ENCODE measurements at places on chromosomes 12 and 14.

DNA sequence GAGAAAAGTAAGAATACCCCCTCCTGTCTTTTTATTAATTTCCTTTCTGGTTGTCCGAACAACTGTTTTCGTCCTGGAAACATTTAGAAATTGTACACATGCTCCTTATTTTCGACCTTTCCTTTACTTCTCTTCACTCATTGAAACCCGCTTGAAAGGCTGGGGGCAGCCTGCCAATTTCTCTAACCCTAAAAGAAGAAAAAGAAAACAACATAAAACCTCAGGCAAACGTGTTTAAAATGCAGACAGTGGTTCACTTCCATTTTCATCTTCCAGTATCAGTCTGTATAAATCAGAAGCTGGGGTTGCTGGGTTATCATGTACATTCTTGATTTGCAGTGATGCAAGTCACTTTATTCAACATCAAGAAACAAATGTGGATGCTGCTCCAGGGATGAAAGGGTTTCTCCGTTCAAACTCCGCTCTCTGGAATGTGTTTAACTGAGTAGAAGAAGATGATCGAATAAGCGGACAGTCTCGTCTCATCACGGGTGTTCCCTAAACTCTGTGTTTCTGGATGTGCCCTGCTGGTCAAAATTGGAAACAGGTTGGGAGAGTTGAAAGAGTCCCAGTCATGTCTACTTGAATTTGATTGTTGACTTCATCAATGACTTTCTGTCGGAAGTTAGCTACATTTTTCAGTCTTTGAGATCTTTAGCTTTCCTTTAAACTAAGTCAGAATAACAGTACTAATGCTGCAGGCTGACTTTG is 1042.2 kb downstream of the BCL11B start:
- H3K4me3 ChIP-seq = no peak overlapping the region
- H3K27ac ChIP-seq = no peak overlapping the region
- no peaks in the 10 kb centered on the region for H3K4me1 ChIP-seq

DNA sequence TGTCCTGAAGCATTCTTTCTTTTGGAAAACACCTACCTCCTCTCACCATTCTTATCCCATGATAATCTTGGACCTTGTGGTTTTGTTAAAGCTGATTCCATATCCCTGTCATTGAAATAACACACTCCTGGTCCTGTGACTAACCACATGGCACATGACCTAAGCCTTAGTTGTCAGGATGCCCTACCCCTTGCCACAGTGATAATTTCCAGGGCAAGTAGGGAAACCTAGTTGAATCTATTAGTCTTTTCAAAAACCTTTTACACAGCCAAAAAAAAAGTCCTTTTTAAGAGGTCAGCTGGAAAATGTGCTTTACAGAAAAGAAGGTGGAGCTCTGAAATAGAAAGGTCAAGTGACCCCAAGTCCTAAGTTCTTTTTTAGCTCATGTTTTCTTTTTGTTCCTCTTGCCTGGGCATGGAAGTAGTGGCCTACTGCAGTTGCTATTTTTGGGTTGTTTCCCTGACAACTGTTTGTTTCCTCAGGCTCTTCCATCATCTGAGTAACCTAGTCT is 608.4 kb downstream of the LRFN5 start:
- H3K4me3 ChIP-seq = no peak overlapping the region
- H3K4me1 ChIP-seq = no peaks in the 10 kb centered on the region
- no peaks in the 10 kb centered on the region for H3K27me3 ChIP-seq

- H3K4me1 ChIP-seq = no peaks in the 10 kb centered on the region
- H3K36me3 ChIP-seq = no peaks in the 10 kb centered on the region
- H3K27ac ChIP-seq = no peak overlapping the region
- no peaks in the 10 kb centered on the region for H3K27me3 ChIP-seq
Observed at GRCh38 chr12:60494244-60494643, 898.4 kb downstream of the SLC16A7 start.

DNA sequence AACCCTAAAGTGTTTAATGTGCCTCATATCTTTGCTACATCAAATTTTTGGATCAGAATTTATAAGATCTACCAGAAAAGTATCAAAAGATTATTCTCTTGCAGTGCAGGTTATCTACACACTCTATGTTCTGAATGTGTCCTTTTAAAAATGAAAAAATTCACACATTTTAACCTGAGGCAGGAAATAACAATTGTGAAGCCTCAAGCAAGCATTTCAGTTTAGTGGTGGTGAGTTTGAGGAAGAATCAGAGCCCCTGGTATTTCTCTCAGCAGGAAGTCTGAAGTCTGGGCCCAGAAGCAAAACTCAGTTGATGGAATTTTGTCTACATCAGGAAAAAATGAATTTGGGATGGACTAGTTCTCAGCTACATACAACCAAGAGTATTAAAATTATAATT is 137.0 kb upstream of the PZP start:
- H3K4me3 ChIP-seq = no peak overlapping the region
- H3K27me3 ChIP-seq = no peaks in the 10 kb centered on the region
- H3K4me1 ChIP-seq = no peaks in the 10 kb centered on the region
- no peak overlapping the region for H3K27ac ChIP-seq
- DNase-seq = no peak

- peak overlapping the region; percentile 81 for H3K27ac ChIP-seq
- DNase-seq = peak; percentile 62
- peaks cover 83% of the 10 kb centered on the region for H3K4me1 ChIP-seq
- H3K4me3 ChIP-seq = peak overlapping the region; percentile 88
- no peaks in the 10 kb centered on the region for H3K27me3 ChIP-seq
Observed at GRCh38 chr12:124389138-124389724, 94.3 kb downstream of the RFLNA start.

- no peak overlapping the region for H3K27ac ChIP-seq
- H3K4me1 ChIP-seq = no peaks in the 10 kb centered on the region
- H3K27me3 ChIP-seq = no peaks in the 10 kb centered on the region
- H3K4me3 ChIP-seq = no peak overlapping the region
Observed at GRCh38 chr12:9707356-9707755, 25.5 kb downstream of the CLECL1 start.
